Fibroblast of pulmonary artery (primary cell): ENCODE measurements at places on chromosomes 4 and X.

DNA sequence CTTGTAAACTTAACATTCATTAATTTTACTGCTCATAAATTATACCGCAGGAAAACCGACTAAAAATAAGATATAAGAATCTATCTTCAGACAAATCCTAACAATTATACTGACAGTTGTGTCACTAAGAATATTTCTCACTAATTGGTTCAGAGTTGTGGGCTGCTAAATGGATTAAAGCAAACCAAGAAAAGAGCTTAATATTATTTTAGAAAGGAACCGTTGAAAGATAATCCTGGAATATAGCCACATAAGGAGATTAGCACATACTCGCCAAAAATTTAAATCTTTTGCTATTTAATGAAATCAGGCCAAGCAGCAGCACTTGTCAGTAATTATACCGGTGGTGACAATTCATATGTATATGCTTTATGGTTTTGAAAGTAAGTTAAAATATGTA, 132.8 kb downstream of the SLIT2 start:
- DNase-seq = no peak

DNA sequence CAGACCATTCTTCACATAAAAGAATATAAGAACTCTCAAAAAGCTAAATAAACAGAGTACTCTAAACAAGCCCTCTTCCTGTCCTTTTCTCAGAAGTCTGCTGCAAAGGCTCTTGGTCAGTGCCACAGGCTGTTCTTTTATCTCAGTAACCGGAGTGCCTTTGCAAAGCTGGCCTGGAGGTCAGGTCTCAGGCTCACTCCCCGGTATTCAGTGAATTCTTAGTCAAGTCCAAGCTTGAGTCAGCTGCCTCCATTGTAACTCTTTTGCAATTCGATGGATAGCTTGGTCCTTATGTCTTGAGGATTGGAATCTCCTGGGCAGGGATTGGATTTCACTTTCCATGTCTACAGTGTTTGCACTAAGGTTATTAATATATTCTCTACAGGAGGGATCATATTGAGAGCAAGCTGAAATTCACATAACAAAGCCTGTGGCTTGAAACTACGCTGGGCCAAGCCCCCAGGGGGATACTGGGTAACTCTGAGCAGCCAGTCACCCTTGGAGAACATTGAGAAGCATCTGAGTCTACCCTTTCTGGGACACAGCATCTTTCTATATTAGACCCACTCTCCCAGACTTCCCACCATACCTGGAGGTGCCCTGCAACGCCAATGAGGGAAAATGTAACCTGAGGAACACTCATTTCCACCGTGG, 10.0 kb upstream of the HS6ST2 start:
- no peak for DNase-seq

GRCh38 chrX:39203427-39203826, 402.2 kb downstream of the MID1IP1 start:
- DNase-seq = no peak

GRCh38 chrX:51860679-51861078, 32.7 kb upstream of the MAGED1 start:
- peak; percentile 60 for DNase-seq

- no peak for DNase-seq
These were observed 1819.5 kb upstream of the TENM3 start for GRCh38 chr4:180423712-180424057.

DNA sequence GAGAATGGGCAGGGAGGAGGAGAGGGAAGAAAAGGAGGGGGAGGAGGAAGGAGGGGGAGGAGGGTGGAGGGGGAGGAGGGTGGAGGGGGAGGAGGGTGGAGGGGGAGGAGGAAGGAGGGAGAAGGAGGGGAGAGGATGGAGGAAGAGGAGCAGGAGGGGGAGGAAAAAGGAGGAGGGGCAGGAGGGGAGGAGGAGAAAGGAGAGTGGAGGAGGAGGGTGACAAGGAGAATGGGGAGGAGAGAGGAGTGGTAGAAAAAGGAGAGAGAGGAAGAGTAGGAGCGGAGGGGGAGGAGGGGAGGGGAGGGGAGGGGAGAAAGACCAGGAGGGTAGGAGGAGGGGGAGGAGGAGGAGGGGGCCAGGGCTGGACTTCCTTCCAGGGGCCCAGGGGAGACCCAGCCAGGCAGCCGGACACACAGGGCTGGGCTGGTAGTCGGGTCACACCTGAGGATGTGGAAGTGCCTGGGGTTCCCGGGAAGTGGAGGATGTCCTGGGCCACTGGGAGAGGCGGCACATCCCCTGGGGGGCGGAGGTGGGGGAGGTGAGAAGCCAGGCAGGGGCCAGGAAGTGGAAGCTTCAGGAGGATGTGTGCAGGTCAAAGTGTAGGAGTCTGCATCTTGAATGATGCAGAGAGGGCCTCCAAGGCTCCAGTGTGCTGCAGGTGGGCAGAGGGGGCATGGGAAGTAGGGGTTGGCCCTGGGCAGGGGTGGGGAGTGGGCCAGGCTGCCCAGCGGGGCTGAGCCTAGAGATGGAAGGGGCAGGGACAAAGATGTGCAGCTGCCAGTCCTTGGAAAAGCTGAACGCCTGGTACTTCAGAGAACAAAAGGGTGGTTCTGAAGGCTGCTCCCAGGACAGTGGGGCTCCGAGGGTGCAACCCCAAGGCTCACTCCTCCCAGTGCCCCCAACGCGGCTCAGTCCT, 18.8 kb downstream of the IL3RA start:
- no peak for DNase-seq

DNA sequence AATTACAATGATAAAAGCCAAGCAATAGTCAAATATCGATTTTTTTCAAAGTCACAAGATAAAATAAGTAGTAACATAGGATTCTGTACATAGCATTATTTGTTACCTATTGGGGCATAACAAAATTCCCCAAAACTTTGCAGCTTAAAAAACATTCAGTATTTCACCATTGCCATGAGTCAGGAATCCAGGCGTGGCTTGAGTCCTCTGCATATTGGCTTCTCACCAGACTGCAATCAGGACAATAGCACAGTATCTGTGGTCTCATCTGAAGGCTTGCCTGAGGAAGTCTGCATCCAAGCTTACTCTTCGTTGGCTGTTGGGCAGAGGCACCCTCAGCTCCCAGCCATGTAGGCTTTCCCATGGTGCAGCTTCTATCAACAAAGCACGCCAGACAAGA, 6.2 kb upstream of the CTBP1 start:
- DNase-seq = no peak
